ENCODE measurements at places on chromosomes 2 and 18.

DNA sequence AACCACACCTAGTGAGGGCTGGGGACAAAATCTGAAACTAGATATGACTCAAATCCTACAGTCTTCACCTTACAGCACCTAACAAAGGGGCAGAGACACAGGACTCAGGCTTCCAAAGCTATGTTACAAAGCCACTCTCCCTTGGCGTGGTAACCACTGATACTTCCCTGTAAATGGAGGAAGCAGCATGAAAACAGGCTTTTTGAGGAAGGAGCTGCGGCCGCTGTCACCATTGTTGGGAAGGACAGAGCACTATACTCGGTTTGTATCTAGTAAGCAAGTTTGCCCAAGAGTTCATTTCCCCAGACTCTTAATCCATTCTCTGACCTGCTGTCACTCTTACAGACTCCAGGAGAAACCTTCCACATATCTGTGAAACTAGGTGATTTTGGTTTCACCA is 60.3 kb downstream of the LONRF2 start:
- no peak for DNase-seq

GRCh38 chr2:66984864-66985263 is 412.3 kb upstream of the ETAA1 start:
- DNase-seq, result no peak

- DNase-seq, result no peak
Observed at GRCh38 chr2:68995916-68996315, 17.1 kb upstream of the ANTXR1 start.

GRCh38 chr2:234288974-234289455 is 207.9 kb downstream of the ARL4C start:
- DNase-seq, result peak; percentile 10

DNA sequence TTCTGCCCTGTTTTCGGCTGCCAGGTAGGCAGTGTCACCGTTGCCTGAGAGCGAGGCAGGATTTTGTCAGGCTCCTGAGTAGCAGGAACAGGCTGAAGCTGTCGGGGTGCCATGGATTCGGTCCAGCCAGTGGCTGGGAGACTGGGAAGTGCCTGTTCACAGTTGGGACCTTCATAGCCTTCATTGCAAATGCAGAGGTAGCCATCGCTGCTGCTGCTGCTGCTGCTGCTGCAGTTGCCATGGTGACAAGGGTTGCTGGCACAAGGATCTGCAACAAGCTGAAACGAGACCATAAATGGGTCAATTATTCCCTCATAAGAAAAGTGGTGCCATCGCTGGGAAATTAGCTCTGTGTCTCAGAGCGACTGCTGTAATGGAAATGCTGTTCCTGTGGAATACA is 122.7 kb downstream of the DNER start:
- DNase-seq, result peak; percentile 1

- DNase-seq, result no peak
Observed at GRCh38 chr2:19881908-19882265, 19.9 kb downstream of the TTC32 start.

GRCh38 chr2:107174171-107174570 is 288.2 kb upstream of the ST6GAL2 start:
- no peak for DNase-seq

DNA sequence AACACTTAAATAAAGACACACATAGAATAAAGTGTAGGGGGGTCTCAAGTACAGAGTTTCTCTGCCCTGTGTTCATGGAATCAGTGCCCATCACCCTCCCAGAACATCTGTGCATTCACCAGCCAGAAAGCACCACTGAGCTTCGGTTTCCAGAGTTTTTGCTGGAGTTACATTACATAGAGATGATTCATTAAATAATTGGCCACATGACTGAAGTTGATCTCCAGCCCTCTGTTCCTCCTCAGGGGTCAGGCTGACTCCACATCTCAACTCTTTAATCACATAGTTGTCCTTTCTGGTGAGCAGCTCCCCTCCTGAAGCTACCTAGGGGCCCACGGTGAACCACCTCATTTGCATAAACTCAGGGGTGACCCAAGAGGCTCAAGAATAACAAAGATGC is 129.8 kb downstream of the METTL4 start:
- no peak for DNase-seq

- DNase-seq, result no peak
Observed at GRCh38 chr2:96329456-96329855, 4.3 kb downstream of the ITPRIPL1 start.

DNA sequence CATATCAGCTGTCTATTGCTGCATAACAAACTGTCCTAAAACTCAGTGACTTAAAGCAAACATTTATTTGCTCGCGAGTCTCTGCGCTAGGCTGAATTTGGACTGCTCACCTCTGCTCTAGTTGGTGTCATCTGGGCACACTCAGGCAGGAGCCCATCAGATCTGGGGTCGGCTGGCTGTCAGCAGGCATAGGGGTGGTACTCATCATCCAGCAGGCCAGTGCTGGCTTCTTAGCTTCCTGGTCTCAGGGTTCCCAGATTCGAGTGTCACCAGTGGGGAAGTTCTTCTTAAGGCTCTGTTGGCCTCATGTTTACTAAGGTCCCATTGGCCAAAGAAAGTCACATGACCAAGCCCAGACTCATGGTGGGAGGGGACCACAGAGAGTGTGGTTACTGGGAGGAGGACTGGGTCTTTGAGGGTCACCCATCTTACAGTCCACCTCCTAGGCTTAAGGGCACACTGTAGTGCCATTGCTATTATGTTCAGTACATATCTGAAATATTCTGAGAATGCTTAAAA is 71.6 kb upstream of the ATG16L1 start:
- no peak for DNase-seq

GRCh38 chr18:50662177-50662576 is 102.3 kb downstream of the MAPK4 start:
- no peak for DNase-seq

DNA sequence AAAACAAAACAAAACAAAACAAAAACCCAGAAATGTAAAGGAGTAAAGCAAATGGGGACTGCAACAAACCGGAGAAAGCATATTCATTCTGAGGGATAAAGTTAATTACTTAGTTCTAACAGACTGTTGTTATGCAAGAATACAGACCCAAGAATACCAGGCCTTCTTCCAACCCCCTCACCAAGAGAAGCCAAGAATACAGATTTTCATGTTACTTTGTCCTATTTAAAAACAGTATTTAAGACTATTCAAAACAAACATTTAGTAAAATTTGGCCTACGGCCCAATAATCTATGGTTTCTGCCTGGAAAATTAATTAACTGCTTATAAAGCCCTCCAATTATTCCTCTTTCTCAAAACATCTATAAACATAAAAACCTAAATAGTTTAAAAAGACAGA is 91.4 kb downstream of the USP34 start:
- DNase-seq, result no peak

DNA sequence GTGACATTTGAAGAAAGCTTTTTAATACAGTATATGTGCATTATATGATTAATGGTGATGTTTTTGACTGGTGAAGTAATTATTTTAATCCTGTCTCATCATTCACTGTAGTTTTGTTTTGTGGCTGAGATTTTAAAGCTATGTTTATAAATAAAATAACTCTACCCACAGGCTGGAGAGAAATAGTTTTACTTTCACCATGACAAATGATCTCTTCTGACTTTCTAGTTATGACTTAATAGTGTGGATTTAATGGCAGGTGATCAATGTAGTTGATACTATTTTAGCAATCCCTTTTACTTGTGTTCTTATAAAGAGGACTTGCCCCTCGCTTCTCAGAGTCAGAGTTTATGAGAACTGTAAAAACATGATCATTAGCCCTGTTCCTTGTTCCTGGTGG is 289.5 kb upstream of the SIX3 start:
- DNase-seq, result no peak

DNA sequence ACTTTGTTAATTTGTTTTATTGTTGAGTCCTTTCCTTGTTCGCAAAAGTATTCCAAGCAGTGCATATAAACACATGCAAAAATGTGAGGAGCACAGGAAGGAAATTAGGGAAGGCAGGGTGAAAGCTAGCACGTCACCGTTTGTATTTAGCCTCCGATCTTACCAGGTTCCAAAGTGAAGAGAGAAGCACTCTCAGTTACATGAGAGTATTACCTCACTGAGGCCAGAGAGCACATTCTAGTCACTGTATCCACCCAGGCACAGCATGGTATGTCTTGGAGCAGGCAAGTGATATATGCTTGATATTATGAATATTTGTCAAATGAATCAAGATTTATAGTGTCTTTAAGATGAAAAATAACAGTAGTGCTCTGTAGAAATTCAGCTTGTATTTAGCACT is 6.5 kb upstream of the TMEM182 start:
- no peak for DNase-seq

DNA sequence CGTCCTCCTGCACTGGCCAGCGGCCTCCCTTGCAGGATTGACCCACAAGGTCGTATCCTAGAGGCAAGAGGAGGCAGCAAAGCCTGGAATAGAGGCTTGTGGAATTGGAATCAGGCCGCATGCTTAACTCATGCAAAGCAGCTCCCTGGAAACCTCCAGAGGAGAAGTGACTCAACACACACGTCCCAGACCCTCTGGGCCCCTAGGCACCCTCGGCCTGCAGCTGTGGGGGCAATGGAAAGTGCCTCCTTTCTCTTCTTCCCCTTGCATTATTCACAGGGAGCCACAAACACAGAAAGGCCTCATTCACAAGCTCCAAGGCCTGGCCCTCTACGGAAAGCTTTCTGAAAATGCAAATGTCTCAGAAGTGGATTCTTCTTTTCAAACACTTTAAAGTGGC is 19.6 kb downstream of the SPATA3 start:
- no peak for DNase-seq

- no peak for DNase-seq
Observed at GRCh38 chr2:240747256-240747655, 55.6 kb downstream of the AQP12A start.

GRCh38 chr18:7601246-7601615 is 34.1 kb downstream of the PTPRM start:
- DNase-seq, result no peak

DNA sequence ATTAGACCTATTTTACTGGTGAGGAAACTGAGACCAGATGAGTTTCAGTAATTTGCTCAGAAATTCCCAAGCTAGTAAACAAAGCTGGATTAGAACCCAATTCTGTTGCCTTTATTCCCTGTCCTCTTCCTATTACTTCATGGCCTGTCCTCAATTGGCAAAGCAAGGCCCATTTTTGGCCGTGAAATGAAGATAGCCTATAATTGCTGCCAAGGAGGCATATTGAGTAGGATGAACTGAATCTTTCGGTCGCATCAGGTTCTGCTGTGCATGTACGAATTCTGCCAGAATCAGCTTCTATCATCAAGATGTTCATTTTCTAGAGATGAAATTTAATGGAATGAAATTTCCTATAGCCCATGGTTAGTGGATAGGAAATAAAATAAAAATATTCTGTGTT is 1485.2 kb upstream of the PIK3C3 start:
- no peak for DNase-seq

- DNase-seq, result no peak
Observed at GRCh38 chr2:40654346-40654745, 202.5 kb upstream of the SLC8A1 start.

DNA sequence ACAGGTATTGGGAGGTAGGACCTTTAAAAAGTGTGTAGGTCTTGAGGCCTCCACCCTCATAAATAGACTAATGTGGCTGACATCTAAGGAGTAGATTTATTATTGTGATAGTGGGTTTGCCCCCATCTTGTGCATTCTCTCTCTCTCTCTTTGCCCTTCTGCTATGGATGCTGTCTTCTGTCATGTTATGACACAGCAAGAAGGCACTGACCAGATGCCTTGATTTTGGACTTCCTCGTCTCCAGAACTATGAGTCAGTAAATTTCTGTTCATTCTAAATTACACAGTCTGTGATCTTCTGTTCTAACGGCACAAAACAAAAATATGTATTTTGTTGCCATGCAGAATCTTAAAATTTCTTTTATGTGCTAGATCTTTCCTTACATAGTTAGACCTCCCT is 66.9 kb downstream of the ATAD2B start:
- DNase-seq, result no peak
